Cortex of kidney (tissue), 1 donor: ENCODE measurements at places on chromosomes 16 and 17.

GRCh38 chr17:32335687-32336086, 6.3 kb downstream of the C17orf75 start:
- DNase-seq: no peak

DNA sequence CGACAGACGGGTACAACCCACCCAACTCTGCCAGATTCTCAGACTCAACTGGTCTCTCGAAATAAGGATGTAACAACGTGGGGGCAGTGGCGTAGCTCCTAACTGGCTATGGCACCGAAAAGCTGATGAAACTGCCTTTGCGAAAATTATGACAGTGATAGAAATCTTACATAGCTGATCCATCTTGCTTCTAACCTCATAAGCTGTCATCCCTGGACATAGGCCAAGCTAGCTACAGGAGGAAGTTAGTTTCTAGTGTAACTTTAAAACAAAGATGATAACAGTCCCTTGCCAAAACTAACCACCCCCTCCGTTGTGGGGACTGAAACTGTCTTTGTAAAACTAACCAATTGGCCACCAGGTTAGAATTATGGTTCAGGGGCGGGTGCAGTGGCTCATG, 220.1 kb downstream of the SLC39A11 start:
- DNase-seq: no peak

DNA sequence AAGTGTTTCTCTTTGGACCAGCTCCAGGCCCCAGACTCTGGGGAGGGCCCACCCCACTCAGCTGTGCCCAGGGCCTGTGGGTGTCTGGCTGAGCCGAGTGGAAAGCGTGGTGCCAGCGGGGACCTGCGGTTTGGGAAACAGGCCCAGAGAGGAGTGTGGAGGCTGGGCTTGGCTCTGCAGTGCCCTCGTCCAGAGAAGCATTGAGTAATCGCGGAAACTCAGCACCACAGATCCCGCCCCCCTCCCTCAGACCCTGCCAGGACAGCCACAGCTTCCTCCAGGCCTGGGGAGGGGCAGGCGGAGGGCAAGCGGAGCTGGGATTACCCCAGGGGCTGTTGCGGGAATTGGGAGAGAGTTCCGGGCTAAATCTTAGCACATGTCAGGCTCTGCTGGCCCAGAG, 14.6 kb upstream of the PITPNA start:
- DNase-seq: no peak

GRCh38 chr16:16021020-16021419, 71.6 kb downstream of the ABCC1 start:
- no peak for DNase-seq

DNA sequence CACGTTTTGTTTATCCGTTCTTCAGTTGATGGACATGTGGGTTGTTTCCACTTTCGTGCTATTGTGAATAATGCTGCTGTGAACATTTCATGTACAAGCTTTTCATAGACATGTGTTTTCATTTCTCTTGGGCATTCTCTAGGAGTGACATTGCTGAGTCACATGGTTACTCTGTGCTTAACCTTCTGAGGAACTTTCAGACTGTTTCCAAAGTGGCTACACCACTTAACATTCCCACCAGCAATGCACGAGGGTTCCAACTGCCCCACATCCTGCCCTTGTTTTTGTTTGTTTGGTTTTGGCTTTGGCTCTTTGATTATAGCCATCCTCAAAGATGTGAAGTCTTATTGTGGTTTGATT, 14.2 kb upstream of the PEMT start:
- no peak for DNase-seq

- DNase-seq: no peak
Observed at GRCh38 chr17:61662741-61663140, 71.7 kb upstream of the NACA2 start.

GRCh38 chr16:55439101-55439690, 39.8 kb upstream of the MMP2 start:
- no peak for DNase-seq

DNA sequence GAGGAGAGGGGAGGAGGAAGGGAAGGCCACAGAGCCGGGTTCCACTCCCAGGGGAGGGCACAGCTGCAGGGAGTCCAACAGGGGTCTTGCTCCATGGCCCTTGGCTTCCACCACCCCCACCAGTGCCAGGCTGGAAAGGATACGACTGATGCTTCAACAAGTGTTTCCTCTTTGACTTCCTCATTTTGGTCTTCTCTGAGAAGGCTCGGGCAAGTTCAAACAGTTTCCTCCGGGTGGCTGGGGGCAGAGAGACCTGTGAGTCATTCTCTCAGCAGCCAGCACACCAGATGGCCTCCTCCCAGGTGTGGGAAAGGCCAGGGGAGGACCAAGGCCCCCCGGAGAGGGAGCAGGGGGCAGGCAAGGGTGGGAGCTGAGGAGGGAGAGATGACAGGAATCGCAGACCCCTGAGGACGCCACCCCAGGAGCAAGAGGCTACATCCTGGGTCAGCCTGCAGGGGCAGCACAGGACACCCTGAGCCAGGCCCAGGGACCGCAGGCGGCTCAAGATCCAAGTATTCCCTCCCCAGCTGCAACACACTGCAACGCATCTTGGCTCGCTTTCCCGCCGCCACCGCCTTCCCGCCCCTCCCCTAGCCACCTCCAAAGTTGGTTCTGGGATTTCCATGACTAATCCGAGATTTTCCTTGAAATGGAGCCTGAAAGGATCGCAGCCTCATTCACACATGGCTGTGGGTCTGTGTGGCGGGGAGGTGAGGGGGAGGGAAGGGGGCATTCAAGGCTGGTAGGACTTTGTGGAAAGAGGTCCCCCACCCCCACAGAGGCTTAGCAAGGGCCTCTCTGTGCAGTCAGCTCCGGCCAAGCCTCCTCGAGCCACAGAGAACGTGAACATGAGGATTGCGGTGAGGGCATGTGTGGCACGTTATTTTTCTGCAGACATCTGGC, 18.4 kb upstream of the MRPS23 start:
- no peak for DNase-seq

GRCh38 chr17:74369221-74369620, 1.9 kb downstream of the GPR142 start:
- DNase-seq: no peak

DNA sequence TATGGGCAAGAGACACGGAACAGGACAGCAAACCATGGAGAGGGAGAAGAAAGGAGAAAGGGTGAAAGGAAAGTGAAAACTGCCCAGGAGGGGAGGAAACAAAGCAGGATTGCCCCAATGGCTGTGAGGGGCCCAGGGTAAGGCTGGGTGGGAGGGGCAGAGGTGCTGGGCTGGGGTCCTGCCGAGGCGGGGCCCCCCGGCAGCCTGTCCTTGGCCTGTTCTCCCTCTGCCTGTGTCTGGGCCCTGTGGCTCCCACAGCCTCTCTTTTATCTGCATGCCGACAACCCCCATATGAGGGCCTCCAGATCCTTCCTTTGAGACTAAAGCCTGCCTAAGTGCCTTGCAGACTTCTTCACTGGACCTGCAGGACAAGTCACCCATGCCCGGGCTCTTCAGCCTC, 15.5 kb downstream of the ZNHIT3 start:
- no peak for DNase-seq
